Activated CD4-positive, alpha-beta memory T cell treated with anti-CD3 and anti-CD28 coated beads for 36 hours (primary cell): ENCODE measurements at places on chromosomes 12 and 14. TPM values are rescaled to one million over a fixed set of nuclear protein-coding genes. Genes with fewer than 3 reads are reported as not detected.
A peak's percentile ranks its signal among the peaks of the same experiment; 100 is the strongest.

DNA sequence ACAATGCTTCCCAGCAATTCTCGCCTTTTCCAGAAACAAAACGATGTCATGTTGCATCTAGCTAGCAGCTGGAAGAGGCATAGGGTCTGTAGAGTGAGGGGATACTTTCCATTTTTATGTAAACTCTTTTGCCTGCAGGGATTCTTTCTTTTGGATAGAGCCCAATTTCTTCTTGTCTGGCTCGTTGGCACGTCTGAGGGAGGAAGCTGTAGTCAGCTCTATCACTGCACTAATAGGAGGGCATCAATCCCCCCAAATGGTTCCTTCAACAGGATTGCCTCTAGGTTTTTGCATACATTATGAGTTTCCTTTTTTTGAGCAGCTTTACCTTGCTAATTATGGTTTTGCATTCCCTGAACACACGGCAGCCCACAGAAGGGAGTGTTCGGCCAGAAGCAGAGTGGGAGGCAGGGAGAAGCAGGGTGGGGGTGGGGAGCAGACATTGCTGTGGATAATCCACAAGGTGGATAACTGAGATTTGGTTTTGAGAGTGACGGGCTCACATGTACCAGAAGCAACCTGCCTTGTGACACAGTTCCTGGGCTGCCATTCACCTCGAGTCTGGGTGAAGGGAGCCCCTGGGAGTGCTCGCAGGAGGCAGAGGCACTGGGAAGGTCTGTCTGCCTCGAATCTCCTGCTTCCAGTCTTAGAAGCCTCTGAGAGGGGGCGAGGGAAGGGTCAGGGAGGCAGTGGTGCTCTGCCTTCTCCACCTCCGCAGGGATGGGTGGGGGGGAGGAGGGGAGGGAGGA, 24.5 kb downstream of the LRTM2 start:
- DNase-seq: no peak
- H3K4me1 ChIP-seq: no peaks in the 10 kb centered on the region
- H3K27me3 ChIP-seq: peaks cover 6% of the 10 kb centered on the region
- no peaks in the 10 kb centered on the region for H3K36me3 ChIP-seq
- H3K27ac ChIP-seq: no peak overlapping the region
- no peak overlapping the region for H3K4me3 ChIP-seq

DNA sequence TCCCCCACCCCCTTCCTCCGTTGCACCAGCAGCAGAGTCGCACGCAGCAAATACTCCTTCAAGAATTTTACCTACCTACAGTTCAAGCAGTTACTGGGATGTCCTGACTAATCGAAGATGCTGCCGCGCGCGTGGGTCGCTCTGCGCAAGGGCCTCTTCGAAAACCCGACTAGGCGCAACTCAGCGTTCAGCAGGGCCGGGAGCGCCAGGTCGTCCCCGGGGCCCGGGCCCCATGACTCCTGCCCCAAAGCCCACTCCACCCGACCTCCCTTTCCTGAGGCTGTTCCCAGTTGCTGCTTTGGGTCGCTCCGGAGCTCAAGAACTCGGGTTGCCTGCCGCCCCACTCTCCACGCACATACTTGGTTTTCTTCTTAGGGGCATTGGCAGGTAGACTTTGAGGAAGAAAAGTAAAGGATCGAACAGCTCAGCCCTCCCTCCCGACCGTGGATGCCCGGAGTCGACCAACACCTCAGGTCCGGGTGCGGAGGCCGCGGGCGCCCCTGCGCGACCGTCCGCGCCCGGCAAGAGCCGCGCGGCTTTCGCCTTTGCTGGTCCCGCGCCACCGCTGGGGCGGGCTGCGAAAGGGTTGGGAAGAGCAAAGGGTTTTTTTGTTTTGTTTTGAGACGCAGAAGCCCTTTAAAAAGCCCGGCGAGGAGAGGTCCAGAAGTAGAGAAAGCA, 1.9 kb downstream of the BMP4 start:
- H3K27ac ChIP-seq: no peak overlapping the region
- H3K4me1 ChIP-seq: peaks cover 30% of the 10 kb centered on the region
- peaks cover 51% of the 10 kb centered on the region for H3K27me3 ChIP-seq
- H3K36me3 ChIP-seq: no peaks in the 10 kb centered on the region

GRCh38 chr12:30898846-30899245, 27.7 kb upstream of the TSPAN11 start:
- H3K4me1 ChIP-seq: no peaks in the 10 kb centered on the region
- H3K27me3 ChIP-seq: peaks cover 21% of the 10 kb centered on the region
- no peaks in the 10 kb centered on the region for H3K36me3 ChIP-seq
- no peak overlapping the region for H3K4me3 ChIP-seq
- DNase-seq: no peak

DNA sequence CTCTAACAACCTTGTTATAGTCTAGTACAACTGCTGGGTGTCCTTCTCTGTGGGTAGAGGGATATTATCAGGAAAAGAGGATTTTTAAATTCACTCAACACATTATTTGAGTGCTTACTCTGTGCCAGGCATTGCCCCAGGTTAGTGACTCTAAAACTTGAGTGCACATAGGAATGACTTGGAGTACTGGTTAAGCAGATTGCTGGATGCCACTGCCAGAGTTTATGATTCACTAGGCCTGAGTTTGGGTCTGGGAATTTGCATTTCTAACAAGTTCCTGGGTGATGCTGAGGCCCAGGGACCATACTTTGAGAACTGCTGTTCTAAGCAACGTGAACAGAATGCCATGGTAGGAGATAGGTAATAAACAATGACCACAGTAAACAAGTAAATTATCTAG, 96.6 kb downstream of the CFAP54 start:
- DNase-seq: no peak
- H3K4me3 ChIP-seq: no peak overlapping the region
- H3K27me3 ChIP-seq: peaks cover 3% of the 10 kb centered on the region
- H3K36me3 ChIP-seq: no peaks in the 10 kb centered on the region
- no peak overlapping the region for H3K27ac ChIP-seq

GRCh38 chr14:47022721-47023120, 371.1 kb upstream of the RPL10L start:
- H3K36me3 ChIP-seq: no peaks in the 10 kb centered on the region
- no peak overlapping the region for H3K27ac ChIP-seq
- H3K27me3 ChIP-seq: no peaks in the 10 kb centered on the region
- no peak overlapping the region for H3K4me3 ChIP-seq

GRCh38 chr12:117592588-117593305, 231.3 kb upstream of the NOS1 start:
- no peak overlapping the region for H3K4me3 ChIP-seq
- no peaks in the 10 kb centered on the region for H3K36me3 ChIP-seq
- no peak for DNase-seq

- no peak for DNase-seq
- peaks cover 6% of the 10 kb centered on the region for H3K4me1 ChIP-seq
- peaks cover 9% of the 10 kb centered on the region for H3K27me3 ChIP-seq
- no peaks in the 10 kb centered on the region for H3K36me3 ChIP-seq
- H3K27ac ChIP-seq: no peak overlapping the region
Measured at GRCh38 chr14:64554556-64554955, 4.8 kb downstream of the PPP1R36 start.

DNA sequence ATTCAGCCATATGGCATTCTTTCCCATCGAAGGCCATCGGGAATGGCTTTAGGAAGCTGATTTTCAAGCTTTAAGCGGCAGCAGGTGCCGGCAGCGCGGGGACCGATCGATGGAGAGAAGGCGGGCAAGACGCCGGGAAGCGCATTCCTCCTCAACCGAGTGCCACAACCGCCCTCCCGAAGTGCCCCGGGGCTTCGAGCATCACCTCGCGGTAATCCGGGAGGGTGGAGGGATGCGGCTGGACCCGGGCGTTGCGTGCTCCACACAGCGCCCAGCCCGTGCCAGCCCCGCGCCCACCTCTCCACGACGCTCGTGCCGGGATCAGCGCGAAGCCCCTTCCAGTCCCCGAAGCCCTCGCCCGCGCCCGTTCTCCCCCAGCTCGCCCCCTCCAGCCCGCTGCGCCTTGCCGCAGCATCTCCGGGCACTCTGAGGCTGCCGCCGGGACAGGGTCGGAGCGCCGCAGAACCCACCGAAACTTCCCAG, 3.2 kb downstream of the USP44 start:
- H3K27me3 ChIP-seq: peaks cover 20% of the 10 kb centered on the region
- H3K4me1 ChIP-seq: peaks cover 26% of the 10 kb centered on the region
- peak overlapping the region; percentile 64 for H3K27ac ChIP-seq
- DNase-seq: peak; percentile 48
- H3K36me3 ChIP-seq: peaks cover 6% of the 10 kb centered on the region

DNA sequence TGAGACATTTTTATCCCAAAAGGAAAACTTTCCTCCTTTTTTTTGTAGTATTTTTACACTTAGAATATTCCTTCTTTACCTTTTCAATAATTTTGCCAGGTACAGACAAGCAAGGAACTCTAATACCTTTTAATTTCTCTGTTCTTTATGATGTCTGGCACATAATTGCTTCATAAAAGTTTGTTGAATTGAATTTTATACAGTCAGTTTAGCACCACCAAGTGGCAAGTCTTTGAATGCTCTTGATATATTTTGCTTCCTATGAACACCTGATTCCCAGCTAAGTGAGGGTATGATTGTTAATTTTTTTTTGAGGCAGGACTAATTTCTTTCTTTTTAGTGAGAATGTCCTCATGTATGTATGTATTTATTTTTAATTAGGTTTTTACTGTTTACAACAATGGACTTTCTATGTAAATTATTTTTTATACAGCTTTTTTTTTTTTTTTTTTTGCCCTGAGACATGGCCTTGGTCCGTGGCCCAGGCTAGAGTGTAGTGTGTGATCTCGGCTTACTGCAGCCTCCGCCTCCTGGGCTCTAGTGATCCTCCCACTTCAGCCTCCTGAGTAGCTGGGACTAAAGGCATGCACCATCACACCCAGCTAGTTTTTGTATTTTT, 6.9 kb downstream of the TBC1D15 start:
- no peak for DNase-seq
- H3K27ac ChIP-seq: no peak overlapping the region
- H3K4me3 ChIP-seq: no peak overlapping the region
- H3K36me3 ChIP-seq: peaks cover 22% of the 10 kb centered on the region

DNA sequence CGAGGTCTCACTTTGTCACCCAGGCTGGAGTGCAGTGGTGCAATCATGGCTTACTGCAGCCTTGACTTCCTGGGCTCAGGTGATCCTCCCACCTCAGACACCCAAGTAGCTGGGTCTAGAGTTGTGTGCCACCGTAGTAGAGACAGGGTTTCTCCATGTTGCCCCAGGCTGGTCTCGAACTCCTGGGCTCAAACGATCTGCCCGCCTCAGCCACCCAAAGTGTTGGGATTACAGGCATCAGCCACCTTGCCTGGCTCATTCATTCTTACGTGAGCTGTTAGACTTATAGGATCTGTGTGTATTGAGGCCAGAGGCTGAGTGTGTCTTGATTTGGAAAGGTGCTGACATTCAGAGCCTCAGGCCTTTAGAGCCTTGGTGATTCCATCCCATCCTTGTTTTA, 128.1 kb downstream of the SLC25A47 start:
- H3K27me3 ChIP-seq: no peaks in the 10 kb centered on the region
- no peak overlapping the region for H3K27ac ChIP-seq

- H3K4me3 ChIP-seq: no peak overlapping the region
- H3K36me3 ChIP-seq: peaks cover 19% of the 10 kb centered on the region
- no peak for DNase-seq
- H3K4me1 ChIP-seq: peaks cover 4% of the 10 kb centered on the region
- no peak overlapping the region for H3K27ac ChIP-seq
- no peaks in the 10 kb centered on the region for H3K27me3 ChIP-seq
Measured at GRCh38 chr12:51281202-51281924, 11.1 kb upstream of the SMAGP start.

GRCh38 chr12:54239620-54240019, 40.3 kb downstream of the CBX5 start:
- H3K4me3 ChIP-seq: no peak overlapping the region
- H3K27ac ChIP-seq: no peak overlapping the region
- no peaks in the 10 kb centered on the region for H3K27me3 ChIP-seq
- H3K4me1 ChIP-seq: peaks cover 22% of the 10 kb centered on the region
- peaks cover 32% of the 10 kb centered on the region for H3K36me3 ChIP-seq

DNA sequence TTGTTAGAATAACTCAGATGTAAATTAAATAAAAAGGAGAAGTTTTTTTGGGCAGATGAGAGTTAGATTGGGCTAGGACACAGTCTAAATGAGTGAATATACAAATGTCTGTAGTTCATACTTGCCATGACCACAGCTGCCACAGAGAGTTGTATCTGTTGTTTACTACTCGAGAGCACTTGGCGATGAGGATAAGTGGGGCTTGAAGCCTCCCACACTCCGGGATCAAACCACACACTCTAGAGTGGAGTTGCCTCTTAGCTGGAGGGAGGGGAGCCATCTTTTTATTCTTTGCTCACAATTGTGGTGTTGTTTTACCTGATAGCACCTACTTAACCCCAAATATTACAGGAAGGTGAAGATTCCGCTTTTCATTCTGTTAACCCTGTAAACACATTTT, 27.5 kb downstream of the BEST3 start:
- H3K27ac ChIP-seq: no peak overlapping the region
- H3K4me3 ChIP-seq: no peak overlapping the region
- H3K27me3 ChIP-seq: peaks cover 1% of the 10 kb centered on the region
- H3K36me3 ChIP-seq: no peaks in the 10 kb centered on the region
- no peak for DNase-seq

DNA sequence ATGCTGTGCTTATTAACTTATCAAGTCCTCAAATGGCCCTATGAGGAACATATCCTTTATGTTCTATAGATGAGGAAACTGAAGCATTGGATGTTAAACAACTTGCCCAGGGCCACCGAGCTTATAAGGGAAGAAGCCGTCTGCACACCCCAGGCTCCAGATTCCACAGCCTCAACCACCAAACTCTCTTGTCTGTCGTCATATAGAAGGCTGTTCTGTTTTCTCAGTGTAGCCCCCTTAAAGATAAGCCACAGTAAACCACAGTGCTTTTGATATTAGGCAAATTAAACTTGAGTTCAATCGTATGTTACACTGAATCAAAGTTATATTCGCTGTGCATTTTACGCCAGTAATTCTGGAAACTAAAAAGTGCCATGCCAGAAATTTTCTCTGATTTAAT, 116.7 kb downstream of the PRKCH start:
- H3K4me1 ChIP-seq: peaks cover 91% of the 10 kb centered on the region
- DNase-seq: no peak
- H3K36me3 ChIP-seq: peaks cover 5% of the 10 kb centered on the region
- H3K27ac ChIP-seq: peak overlapping the region; percentile 92
- no peaks in the 10 kb centered on the region for H3K27me3 ChIP-seq
- H3K4me3 ChIP-seq: peak overlapping the region; percentile 4

DNA sequence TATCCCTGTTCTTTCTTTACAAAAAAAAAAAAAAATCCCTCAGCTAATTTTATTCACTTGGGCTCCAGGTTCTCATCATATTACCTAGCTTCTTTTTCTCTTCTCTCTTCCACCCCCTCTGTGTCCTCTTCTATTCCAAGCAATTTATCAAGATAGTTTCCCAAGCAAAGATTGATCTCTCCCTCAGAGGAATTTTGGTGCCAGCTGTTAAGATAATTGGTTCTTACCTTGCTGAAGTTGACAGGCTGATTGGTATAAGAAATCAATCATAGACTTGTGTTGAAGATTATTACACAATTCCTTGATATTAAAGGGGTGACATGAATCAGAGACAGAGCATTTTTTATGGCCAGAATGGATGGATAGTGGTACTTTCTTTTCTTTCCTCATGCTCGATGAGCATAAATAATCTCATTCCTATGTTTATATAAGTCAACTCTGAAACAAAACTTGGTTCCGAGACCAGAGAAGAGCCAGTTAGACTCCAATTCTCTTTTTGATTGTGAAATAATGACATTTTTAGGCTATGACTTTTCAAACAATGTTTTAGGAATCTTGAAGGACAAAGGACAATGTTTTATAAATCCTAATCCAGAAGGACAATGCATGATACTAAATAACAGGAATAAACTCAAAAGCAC, 264.1 kb upstream of the PRKD1 start:
- no peaks in the 10 kb centered on the region for H3K36me3 ChIP-seq
- H3K4me1 ChIP-seq: no peaks in the 10 kb centered on the region
- H3K27ac ChIP-seq: no peak overlapping the region
- H3K27me3 ChIP-seq: no peaks in the 10 kb centered on the region
- H3K4me3 ChIP-seq: no peak overlapping the region
- DNase-seq: no peak

The FBXL14 gene
- 14.4 TPM for total RNA-seq

The CATSPERB gene
- total RNA-seq: 0.14 TPM

The GZMB gene
- total RNA-seq: 2,294 TPM

The AQP2 gene
- total RNA-seq: not detected

The NPFF gene
- not detected for total RNA-seq
